ENCODE measurements at places on chromosomes 16 and 17.

DNA sequence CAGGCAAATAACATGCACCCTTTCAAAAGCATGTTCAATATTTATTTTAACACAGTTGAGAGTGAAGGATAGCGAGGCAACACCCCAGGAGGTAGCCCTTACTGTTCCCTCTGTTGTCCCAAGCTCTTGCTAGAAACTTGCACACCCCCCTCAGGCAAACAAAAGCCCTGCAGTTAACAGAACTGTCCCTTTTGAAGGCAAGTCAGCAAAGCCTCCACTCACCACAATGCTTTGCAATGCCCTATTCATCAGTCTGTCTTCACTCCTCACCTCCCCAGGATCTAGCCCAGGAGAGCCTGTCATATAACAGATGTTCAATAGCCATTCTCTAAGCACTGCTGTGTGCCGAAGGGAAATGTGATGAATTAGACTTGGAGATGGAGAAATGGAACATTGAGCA, 3.5 kb upstream of the CNEP1R1 start:
- DNase-seq = no peak

DNA sequence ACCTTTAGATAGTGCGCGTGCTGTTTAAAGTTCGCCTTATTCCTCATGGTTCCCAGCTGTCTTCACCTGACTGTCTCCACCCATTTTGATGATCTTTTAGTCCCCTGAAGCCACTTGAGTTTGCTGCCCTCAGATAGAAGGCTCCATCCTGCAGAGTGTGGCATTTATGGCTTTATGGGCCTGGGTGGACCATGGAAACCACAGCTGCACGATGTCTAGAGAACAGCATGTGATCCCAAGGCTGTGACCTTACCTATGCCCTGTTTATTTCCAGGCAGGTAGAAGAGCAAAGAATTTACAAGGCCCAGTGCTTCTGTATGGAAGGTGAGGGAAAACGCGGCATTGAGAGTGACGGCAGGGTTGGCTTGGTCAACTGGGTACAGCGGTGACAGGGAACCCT, 356.9 kb downstream of the SLC39A11 start:
- DNase-seq = no peak

DNA sequence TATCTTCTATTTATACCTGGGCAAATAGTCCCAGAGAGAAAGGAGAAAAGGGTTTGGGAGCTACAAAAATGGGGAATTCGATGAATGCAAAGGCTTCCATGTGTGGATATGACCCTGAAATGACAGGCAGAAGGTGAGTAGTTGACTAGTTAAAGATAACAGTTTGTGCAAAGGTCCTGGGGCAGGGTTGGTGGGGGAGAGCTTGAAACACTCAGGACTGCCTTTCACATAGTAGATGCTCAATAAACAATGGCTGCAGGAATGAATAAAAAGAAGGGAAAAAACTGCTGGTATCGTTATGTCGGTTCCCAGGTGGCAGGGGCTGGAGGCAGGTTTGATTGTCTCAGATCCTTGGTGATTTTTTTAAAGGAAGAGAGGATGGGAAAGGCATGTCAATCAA, 445.5 kb downstream of the HAPSTR1 start:
- DNase-seq = no peak

- no peak for DNase-seq
Measured at GRCh38 chr17:10025976-10026901, 121.2 kb upstream of the RCVRN start.

DNA sequence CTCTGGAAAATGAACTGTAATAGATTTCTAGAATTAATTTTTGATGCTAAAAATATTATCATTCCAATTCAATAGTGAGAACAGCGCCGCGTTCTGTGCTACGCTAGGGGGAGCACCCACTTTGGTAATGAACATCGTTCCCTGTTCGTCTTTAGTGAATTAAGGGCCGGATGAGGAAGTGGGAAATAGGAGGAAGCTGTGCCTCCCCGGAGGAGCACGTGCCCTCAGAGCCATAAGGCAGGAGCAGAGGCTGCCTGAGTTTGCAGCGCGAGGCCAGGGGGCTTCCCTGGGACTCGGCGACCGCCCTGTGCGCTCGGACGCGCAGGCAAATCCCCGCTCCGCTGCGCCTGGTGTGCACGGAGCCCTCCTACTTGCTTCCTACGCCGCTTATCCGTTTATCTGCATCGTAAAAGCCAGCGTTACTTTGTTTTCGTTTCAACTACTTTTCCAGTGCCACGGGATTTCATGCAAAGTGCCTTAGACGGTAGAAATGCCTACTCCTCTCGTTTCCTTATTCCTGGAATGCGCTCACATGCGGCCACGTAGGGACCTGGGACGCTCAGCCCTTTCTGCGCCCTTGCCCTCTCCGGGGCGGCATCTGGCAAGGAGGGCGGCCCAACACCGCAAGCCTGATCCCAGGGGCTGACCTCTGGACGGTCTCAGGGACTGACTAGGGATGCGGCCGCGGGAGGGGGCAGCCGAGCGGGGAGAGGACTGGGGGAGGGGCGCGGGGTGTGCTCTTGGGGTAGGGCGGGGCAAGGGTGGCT, 76.4 kb downstream of the KCNJ12 start:
- DNase-seq = peak; percentile 26

DNA sequence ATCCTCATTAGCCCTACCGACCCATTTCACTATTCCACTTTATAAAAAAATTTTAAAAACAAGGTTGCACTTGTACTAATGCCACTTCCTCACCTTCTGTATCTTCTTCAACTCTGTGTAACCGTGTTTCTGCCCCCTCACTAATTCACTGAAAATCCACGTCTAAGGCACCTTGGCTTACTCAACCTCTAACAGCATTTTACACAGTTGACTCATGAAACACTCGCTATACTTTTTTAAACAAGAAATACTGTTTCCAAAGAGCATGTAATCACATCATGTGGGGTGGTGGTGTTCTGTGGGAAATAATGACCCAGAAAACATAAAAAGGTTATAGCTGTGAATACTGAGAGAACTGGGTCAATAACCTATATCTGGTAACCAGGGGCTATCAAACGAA, 79.9 kb downstream of the NCOR1 start:
- DNase-seq = no peak

DNA sequence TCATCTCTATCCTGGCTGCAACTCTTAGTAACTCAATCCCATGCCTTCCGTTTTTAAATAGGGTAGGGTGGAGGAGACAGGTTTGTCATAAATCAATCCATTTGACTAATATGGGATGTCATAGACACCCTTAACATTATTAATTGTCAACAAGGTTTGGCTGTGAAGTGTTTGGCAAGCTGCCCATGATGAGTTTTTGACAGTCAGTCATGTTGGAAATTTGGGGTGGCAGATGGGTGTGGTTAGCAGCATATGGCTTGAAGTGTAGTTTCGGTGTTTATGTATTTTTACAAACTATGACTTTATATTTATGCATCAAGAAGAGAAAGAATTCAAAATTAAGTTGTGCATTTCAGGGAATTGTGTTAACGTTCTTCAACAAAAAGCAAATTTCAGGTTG, 221.8 kb upstream of the CDH5 start:
- DNase-seq = no peak

DNA sequence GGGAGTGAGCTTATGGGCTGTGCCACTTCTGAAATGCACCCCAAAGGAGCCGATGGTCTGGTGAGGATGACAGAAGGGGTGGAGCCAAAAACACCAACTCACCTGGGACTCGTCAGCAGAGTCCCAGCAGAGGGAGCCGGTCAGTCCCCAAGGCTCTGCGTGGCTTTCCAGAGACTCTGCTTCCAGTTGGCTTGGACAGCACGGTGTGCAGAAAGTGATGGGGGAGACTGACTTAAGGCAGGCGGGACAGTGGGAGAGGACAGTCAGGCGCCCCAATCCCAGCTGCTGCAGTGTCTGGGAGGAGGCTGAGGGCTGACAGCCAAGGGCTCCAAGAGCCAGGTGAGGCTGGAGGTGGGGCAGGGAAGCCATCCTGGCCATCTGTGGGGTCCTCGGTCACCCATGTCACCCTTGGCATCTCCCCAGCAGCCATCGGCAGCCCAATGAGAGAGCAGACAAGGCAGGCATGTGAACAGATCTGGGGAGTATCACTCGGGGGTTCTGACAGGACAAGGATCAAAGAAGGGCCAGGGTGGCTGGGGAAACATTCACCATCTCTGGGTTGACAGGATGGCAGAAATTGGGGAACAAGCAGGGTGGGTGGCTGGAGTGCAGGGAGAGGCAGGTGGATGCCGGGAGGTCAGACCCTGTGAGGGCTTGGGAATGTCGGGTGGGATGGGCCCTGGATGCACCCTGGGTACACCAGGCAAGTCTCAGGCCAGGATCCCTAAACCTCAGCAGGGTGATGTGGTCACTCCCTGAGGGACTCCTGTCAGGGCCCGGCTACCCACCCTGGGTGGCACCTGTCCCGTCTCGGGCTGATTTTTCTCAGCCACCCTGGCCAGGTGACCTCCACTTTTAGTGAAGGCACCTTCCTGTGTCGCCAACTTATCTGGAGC, 8.9 kb upstream of the KRTAP17-1 start:
- DNase-seq = no peak

- DNase-seq = no peak
Measured at GRCh38 chr16:78953526-78953925, 647.0 kb downstream of the MAF start.

DNA sequence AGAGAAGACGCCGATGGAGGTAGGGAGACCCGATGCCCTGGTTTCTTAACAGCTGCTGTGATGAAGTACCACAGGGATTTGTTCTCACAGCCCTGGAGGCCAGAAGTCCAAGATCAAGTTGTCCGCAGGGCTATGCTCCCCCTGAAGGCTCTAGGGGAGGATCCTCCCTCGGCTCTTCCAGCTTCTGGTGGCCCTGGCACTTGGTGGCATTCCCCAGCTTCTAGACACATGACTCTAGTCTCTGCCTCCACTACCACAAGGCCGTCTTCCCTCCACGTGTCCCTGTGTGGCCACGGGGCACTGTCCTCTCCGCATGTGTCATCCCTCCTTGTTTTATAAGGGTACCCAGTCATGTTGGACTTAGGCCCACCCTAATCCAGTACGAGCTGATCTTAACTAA, 375.2 kb downstream of the SLC39A11 start:
- no peak for DNase-seq

DNA sequence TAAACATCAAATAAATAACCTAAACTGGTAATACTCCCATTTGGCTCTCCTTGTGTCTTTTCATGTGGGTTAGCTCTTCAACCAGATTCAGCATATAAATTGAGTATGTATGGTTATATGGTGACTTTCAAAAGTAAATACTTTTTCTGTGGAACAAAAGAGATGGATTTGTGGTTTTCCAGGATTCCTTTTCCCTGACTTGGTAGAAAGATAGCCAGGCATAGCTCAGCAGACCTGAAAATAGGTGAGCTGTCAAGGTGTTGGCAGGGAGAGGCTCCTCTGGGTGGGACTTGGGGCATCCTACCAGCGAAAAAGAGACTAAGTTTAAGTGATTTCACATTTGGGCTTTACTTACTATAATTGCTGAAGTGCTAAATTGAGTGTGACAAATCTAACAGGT, 80.3 kb downstream of the FTO start:
- no peak for DNase-seq

GRCh38 chr17:2883544-2884213, 87.4 kb downstream of the RAP1GAP2 start:
- DNase-seq = no peak

DNA sequence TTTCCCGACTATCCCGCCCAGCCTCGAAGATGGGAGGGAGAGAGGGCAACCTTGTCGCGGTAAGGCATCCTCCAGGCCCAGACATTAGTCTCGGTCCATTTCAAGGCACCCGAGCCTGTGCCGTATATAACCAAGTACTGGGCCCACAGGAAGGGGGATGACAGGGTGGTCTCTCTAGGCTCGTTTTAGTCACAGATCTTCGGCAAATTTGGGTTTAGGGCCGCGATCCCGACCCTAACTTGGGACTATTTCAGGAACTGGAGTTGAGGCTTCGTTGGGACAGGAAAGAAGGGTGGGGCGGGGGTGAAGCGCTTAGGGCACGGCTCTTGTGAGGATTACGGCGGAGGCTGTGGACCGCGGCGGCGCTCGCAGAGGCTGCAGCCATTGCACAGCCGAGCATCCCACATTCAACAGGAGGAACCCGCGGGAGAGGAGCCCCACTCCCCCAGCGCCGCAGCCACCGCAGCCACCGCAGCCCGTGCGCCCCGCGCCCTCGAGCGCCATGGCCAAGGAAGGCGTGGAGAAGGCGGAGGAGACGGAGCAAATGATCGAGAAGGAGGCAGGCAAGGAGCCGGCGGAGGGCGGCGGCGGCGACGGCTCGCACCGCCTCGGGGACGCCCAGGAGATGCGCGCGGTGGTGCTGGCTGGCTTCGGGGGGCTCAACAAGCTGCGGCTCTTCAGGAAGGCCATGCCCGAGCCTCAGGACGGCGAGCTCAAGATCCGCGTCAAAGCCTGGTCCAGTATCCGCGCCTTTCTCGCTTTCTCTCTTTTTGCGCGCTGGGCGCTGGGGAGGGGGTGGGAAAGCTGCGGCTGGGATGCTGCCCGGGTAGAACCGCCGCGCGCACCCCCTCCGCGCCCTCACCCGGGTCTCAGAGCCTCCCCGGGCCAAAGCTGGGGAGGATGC, at the start of gene VAT1L:
Gene VAT1L, plus strand, starts transcription at position 384 of the 904 bp plus-strand sequence. Its CDS starts 119 bp downstream, at position 503.
- no peak for DNase-seq

- no peak for DNase-seq
Measured at GRCh38 chr16:24759006-24759405, 29.6 kb downstream of the TNRC6A start.

GRCh38 chr16:86455640-86456039, 54.7 kb upstream of the FOXF1 start:
- peak; percentile 20 for DNase-seq

- no peak for DNase-seq
Measured at GRCh38 chr17:65371702-65372101, 189.7 kb downstream of the AXIN2 start.

DNA sequence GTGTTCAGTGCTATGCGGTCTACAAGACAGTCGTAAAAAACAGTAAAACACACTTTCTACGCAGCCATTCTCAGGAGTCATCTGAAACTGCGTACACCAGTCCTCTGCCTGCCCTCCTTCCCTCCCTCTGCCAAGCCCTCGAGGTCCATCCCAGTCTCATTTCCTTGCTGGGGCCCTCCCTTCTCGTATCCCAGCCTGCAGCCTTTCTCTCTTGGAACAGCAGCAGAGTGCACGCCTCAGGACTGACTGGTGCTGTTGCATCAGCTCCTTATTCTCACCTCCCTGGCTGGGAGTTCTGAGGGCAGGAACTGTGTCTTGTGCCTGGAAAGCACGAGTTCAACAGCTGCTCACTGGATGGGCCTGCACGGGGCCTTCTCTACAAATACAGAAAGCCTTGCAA, 12.5 kb downstream of the FAHD1 start:
- DNase-seq = peak; percentile 45

GRCh38 chr17:5238333-5238732, 3.7 kb upstream of the SCIMP start:
- DNase-seq = no peak

DNA sequence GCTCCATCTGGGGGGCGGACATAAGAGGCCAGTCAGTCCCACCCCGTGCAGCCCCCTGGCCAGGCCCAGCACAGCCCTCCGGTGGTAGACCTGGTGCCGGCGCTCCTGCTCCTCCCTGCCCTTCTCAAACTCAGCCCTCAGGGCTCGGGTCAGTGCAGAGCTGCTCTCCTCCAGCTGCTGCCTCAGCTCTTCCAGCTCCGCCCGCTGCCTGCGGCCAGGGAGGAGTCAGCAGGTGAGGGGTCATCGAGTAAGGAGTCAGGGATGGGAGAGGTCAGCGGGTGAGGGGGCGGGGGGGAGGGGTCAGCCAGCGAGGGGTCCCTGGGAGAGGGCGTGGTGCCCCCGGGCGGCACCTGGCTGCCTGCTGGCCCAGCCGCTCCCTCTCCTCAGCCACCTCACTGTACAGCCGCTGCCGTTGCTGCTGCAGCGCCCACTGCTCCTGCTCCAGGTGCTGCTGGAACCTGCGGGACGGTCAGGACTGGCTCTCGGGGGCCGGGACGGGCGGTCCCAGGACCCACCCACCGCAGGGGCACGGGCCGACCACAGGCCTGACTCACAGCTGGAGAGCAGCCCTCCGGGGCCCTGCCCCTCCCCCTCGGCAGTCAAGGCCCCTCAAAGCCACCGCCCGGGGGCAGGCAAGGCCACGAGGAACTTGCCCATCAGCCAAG, 26.5 kb upstream of the AATK start:
- no peak for DNase-seq

Data from skeletal muscle cell (primary cell).